A549 treated with Mapracorat at 1 μM for 4 hours (cell line): ENCODE measurements at places on chromosomes 6 and 20. TPM values are rescaled to one million over a fixed set of nuclear protein-coding genes. Genes with fewer than 3 reads are reported as not detected.

The SAMD3 gene
- total RNA-seq, result not detected in 5 replicates

The ADGRG6 gene
- 44.3 to 75.7 TPM (median 63.2 TPM) in 5 replicates for total RNA-seq

The PI16 gene
- not detected in 5 replicates for total RNA-seq

The MRAP2 gene
- 1.2 to 2.0 TPM (median 1.7 TPM) in 5 replicates for total RNA-seq

The MCM9 gene
- total RNA-seq, result 3.9 to 5.1 TPM (median 4.6 TPM) in 5 replicates

The SLC17A3 gene
- total RNA-seq, result 0.82 to 1.1 TPM (median 0.93 TPM) in 5 replicates
